SJSA1 (cell line): ENCODE measurements at places on chromosomes 3 and 15.

- DNase-seq = no peak
Measured at GRCh38 chr3:121883507-121883906, 10.7 kb upstream of the SLC15A2 start.

GRCh38 chr15:71168166-71168834 is 53.0 kb downstream of the THSD4 start:
- DNase-seq = no peak

GRCh38 chr15:59352683-59353082 is 20.0 kb downstream of the MYO1E start:
- no peak for DNase-seq

DNA sequence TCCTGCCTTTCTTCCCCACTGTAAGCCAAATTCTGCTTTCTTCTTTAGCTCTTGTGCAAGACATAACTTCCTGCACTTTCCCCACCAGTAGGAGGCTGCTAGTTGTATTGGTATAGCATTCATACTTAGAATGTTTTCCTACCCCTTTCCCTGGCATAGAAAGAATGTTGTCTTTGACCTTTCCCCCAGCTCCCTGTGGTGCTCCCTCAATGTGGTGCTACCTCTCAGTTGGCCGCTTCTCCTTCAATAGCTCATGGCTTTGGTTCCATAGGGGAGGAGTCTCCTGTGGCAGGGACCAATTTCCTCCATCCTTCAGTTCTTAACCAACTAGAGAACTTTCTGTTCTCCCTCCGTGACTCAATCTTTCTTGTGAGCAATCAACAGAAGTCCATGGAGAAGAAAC is 67.5 kb upstream of the AKAP13 start:
- DNase-seq = peak; percentile 13

- no peak for DNase-seq
Measured at GRCh38 chr15:64519897-64520296, 59.5 kb downstream of the ZNF609 start.

DNA sequence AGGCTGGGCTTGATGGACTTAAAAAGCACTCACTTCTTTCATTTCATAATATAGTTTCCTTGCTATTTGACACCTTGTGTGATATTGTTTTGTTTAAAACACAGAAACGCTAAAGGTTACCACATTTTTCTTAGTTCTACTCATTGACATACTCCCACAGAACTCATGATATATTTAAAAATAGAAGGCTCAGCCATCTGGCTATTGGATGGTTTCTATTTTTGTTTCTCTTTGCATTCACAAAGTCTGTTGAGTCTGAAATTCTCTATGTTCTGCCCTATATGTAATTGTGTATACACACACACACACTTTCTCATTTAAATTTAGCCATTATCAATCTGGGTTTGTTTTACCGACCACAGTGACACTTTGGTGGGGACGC is 128.2 kb downstream of the SOX2 start:
- DNase-seq = peak; percentile 1

DNA sequence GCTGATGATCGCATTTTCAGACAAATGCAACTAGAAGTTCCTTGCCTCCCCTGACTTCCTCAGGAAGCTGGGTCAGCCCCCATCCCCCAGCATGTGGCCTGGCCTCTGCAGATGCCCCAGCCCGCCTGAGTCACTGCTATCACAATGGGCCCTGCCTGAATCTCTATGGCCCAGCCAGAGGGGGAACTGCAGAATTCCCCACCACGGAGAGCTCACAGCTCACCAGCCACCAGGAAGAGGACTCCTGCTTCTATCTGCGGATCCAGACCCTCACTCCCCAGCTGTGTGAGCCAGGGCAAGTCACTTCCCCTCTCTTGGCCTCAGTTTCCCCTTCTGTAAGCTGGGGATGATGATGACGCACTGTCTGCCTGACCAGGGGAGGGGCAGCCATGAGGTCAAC is 6.9 kb downstream of the PLXND1 start:
- DNase-seq = peak; percentile 83

- no peak for DNase-seq
Measured at GRCh38 chr15:28017423-28017924, 81.6 kb downstream of the OCA2 start.

DNA sequence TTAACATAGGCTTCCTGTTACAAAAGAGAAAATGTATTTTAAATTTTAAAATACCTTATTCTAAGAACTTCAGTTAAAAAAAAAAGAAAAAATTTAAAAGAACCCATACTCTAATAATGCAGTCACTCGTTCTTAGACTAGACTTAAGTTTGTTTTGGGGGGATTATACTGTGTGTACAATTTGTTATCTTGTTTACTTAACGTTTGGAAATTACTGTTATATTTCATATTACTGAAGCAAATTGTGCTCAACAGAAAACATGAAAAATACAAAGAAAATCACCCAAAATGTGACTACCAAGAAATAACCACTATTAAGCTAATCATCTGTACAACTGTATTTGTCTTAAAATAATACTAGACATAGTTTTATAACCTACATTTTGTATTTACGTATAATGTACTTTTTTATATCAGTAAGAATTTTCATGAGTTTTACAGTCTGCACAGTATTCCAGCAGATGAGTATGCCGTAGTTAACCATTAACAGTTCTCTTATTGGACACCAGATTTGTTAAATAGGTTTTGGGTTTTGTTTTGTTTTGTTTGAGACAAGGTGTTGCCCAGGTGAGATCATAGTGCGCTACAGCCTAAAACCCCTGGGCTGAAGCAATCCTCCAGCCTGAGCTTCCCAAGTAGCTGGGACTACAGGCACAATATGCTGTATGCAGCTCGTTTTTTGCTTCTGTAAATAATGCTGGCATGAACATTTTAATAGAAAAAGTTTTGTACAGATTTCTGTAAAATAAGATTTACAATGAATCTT is 88.8 kb upstream of the CHD2 start:
- DNase-seq = no peak

GRCh38 chr15:48500595-48500994 is 144.9 kb downstream of the FBN1 start:
- DNase-seq = no peak

DNA sequence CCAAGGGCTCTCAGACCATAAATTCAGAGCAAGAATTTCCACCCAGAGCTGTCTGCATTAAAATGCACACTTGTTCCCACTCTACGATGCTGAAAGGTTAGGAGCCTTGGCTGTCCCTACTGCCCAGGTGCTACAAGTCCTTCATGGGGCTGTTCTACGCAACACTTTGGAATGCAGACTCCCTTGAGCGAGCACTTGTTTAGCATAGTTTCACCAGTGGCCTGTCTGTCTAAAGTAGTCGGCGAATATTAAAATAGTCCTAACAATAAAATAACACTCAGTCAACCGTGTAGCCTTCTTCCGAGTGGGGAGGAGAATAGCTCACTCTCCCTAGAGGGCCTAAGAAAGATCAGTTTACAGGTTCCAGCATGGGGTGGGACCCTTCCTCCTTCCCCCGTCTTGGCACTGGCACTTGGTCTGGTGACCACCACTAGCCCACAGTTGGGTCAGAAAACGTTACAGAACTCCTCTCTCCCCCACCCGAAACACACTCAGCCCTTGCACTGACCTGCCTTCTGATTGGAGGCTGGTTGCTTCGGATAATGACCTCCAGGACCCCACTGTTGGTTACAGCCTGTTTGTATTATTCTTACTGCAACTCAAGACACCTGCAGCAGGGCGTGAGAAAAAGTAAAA is at the start of gene CLDN16:
Gene CLDN16 (plus strand): TSS at position 586 of the 636 bp plus-strand sequence. CDS start 167 bp downstream, outside the sequence.
- DNase-seq = no peak

DNA sequence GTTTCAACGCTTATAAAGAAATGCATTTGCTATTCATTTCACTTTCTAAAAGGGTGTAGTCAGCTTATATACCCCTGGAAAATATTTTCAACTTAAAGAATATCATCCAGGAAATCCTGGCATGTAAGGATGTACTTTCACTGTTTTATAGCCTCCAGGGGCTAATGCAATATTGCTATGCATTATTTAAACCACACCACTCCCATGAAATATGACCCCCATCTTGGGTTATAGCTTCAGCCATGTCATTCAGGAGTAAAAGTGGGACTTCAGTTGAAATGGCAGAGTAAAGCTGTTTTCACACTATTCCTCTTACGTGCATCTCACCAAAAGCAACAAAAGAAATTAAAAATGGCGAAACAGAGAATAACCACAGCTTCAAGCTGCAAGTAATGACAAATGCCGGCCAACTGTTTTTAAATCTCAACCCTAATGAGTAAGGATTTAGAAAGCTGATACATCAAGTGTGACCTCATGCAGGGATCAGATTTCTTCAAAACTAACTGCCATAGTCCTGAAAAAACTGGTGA is 84.5 kb downstream of the COL6A6 start:
- no peak for DNase-seq

- no peak for DNase-seq
Measured at GRCh38 chr15:89119489-89120478, 31.5 kb downstream of the ABHD2 start.

GRCh38 chr3:147613725-147614124 is 204.6 kb downstream of the ZIC1 start:
- no peak for DNase-seq

- no peak for DNase-seq
Measured at GRCh38 chr3:52998771-52999513, 46.9 kb downstream of the SFMBT1 start.

DNA sequence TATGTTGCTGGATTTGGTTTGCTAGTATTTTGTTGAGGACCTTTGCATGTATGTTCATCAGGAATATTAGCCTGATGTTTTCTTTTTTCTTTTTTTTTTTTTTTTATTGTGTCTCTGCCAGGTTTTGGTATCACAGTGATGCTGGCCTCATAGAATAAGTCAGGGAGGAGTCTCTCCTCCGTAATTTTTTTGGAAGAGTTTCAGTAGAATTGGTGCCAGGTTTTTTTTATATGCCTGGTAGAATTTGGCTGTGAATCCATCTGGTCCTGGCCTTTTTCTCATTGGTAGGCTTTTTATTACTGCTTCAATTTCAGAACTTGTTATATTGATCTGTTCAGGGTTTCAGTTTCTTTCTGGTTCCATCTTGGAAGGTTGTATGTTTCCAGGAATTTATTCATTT is 165.8 kb downstream of the VPS8 start:
- DNase-seq = no peak

DNA sequence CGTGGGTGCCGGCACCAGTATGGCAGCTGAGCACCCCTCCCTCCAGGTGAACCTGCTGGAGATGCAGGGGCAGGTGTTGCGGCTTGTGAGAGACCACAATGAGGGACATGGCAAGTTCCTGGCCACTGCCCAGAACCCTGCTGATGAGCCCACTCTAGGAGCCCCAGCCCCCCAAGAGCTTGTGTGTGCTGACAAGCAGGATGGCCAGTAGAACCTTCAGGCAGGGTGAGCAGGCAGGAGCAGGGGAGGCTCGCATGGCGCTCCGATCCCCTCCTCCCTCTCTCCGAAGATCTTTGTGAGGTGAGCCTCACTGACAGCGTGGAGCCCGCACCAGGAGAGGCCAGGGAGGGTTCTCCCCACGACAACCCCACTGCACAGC is 29.8 kb downstream of the NGRN start:
- DNase-seq = no peak

DNA sequence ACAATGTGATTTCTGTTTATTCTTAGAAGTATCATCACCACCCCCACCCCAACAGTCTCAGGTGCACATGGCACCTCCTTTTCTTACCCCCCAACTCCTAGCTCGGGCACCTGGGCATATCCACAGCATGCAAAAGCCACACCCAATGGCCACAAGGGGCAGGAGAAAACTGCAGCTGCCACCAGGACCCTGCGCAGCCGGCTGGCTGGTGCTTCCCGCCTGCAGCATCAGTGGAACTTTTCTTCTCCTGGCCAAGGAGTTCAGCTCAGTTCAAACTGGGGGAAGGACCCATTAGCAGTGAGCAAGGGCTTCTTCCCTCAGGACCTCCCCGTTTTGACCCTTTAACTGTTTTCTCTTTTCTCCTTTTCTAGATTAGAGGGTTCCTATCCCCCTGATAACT is 44.8 kb downstream of the TM4SF18 start:
- DNase-seq = no peak

GRCh38 chr3:168288511-168289401 is 193.0 kb upstream of the GOLIM4 start:
- no peak for DNase-seq

DNA sequence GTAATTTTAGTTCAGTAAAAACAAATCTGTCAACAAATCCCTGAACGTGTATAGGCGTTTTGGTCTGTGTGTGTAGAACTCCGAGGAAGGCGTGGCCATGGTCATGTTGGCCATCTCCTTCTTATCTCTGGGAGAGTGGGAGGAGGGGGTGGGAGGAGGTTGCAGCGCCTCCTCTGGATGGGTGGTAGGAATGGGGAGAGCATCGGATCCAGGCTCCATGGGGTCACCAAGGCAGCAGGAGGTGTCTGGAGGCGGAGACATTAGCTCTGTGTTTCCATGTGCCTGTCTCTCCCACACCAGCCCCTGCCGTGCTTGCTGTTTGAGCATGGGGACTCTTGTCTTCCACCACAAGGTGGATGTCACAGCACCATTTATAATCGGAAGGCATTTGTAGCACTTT is 34.5 kb upstream of the TRPM1 start:
- DNase-seq = no peak

- no peak for DNase-seq
Measured at GRCh38 chr15:23690450-23690852, 3.3 kb upstream of the NDN start.

DNA sequence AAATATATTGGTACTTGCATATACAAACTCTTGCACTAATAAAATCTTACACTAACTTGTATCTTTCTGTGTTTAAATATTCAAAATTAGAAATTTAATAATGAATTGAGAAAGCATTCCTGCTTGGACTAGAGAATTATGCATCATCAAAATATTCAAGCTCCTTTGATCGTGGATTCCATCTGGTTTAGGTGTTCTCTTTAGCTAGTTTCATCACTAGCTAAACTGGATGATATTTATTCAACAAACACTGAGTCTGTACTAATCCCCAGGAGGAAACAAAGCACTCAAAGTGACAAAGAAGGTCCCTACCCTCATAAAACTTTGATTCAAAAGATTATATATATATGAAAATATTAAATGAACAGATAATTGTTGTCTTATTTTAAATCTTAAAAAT is 1360.9 kb upstream of the ALCAM start:
- no peak for DNase-seq

GRCh38 chr3:16056217-16056616 is 118.3 kb upstream of the GALNT15 start:
- no peak for DNase-seq

GRCh38 chr3:99163314-99163713 is 261.8 kb upstream of the DCBLD2 start:
- no peak for DNase-seq

DNA sequence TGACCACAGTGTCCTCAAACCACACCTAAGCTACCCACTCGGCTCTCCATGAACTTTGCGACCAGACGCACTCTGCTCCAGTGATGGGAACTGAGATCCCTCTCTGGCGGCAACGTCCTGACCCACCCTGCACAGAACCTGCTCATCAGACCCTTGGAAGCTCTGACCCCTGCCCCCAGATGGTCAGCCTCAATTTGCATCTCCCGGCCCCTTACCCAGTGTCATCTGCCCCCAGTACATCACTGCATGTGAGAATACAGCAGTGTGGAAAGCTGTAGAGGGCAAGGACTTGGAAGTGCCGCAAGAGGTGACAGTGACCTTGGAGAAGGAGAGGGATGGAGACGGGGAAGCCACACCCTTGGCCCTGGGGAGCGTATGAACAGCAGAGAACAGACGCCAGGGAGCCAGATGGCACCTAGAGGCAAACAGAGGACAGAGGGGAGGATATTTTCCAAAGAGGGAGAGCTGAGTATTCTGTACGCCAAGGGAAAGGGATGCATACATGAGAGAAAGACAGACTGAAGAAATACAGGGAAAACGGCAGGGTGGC is 192.0 kb downstream of the XXYLT1 start:
- DNase-seq = no peak

GRCh38 chr3:53724566-53724965 is 121.7 kb downstream of the CHDH start:
- no peak for DNase-seq
